ENCODE measurements at places on chromosomes 5 and 9.

DNA sequence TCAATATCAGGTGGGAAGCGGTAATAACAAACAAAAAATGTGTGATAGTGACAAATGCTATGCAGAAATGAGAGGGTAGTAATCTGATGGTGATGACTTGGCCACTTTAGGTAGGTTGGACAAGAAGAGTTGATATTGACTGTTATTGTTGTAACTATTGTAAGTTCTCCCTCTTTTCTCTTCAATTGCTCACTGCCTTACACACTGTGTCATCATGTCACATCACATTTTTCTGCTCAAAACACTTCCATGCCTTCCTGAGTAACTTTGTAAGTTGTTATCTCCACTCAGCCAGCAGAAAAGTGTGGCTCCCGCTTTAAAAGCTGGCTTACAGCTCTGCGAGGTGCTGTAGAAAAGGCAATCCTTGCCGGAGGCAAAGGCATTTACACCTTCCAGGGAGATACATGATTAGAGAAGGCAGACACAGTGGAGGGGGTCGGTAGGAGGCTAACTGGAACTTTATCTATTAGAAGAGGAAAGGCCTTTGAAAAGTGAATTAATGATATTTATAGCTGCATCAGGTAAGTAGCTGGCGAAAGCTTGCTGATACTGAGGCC is 85.2 kb upstream of the CLINT1 start:
- no peak for DNase-seq

DNA sequence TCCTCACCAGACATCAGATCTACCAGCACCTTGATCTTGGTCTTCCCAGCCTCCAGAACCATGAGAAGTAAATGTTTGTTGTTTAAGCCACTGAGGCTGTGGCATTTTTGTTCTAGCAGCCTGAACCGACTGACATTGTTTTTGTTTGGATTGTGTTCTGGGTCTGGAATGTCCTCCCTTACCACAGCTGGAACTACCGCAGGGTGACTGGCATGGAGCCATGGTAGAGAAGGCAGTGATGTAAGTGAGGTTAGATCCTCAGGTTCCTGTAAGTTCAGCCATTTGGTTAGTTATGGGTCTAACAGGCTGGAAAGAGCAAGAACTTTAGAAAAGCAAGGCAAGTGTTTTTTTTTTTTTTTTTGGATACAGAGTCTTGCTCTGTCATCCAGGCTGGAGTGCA is 209.3 kb downstream of the DAB2IP start:
- no peak for DNase-seq

- DNase-seq = no peak
Measured at GRCh38 chr9:116096853-116097252, 56.7 kb upstream of the PAPPA start.

DNA sequence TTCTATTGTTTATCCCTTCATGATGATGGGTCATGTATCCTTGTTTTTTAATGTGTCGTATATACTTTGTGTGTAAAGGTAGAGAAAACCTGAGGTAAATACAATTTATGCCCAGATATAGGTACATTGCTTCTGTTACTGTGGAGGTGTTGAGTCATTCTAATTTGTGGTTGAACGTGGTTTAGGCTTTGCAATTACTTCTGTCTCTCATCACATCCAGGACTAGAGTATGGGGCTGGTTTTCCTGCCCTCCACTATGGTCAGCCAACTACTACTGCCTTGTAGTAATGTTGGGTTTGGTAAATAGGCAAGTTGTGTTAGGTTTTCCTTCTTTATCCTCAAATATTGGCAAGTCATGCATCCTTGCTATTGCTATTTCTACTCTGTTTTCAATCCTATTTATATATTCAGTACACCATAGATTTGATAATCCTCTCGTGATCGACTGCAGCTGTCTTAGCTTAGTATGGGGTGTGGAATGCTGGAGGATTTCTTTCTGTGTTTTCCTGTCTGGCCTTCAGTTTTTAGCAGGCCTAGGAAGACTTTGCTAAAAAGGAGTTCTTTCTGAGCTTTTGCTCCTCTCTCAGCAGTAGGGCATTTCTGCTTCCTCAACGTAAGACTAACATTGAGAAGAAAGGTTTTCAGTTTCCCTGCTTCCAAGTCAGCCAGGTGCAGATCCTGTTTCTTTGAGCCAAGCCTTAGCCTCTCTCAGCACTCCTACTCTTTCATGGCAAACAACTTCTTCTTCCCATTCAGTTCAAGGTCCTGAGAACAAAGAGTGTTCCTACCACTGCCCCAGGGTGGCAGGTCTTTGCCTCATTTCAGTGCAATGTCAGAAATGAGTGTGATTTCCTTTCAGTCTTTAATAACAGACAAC is 844.4 kb upstream of the CDH18 start:
- DNase-seq = no peak

DNA sequence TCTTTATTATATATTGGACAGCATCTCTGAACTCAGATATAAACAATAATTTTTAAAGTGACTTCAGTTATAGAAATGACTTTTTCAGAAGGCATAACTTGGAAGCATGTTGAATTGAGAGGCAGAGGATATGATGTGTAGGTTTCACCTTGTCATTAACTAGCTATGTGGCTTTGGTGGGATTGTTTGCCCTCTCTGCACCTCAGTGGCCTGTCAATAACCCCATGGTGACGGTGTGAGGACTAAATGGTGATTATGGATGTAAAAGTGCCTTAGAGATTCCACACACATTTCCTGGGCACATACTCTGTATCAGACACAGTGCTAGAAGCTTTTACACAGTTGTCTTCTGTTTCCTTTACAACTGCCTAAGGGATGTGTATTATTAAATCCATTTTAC is 234.9 kb upstream of the TRIM32 start:
- no peak for DNase-seq

GRCh38 chr5:154811653-154812465 is 38.5 kb downstream of the FAXDC2 start:
- no peak for DNase-seq

DNA sequence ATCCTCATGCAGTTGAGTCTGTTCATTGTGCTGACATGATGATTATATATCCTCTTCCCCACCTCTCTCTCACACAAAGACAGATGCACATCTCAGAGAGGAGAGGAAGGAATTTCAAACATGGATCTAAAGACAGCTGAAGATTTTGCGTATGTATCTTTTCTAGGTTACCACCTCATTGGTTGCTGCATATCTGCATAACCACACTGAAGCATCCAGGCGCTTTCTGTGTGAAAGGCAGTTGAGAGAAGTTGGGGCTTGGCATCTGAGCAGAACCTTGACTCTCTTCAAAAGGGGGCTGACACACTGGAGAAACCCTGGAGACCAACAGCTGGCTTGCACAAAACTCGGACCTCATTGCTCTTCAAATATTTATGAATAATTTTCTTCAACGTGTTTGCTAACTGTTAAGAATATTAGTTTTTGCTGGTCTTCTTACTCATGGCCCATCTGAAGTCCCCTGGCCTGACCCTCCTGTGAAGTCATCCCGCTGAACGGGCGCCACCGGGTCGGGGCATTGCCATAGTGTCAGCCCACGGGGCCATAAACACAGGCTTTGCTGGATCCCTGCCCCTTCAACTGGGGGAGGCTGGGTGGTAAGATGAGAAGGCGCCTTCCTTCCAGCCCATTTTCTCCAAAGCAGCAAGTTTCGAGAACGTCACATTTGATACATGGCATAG is 593.2 kb upstream of the CLINT1 start:
- DNase-seq = no peak
